ENCODE measurements at places on chromosomes 3 and 15. TPM values are rescaled to one million over a fixed set of nuclear protein-coding genes. Genes with fewer than 3 reads are reported as not detected.

- no peak for DNase-seq
Observed at GRCh38 chr15:63630036-63630751, 33.0 kb downstream of the FBXL22 start.

GRCh38 chr3:150312018-150312657 lies 96.0 kb upstream of the TSC22D2 start:
- DNase-seq: no peak

DNA sequence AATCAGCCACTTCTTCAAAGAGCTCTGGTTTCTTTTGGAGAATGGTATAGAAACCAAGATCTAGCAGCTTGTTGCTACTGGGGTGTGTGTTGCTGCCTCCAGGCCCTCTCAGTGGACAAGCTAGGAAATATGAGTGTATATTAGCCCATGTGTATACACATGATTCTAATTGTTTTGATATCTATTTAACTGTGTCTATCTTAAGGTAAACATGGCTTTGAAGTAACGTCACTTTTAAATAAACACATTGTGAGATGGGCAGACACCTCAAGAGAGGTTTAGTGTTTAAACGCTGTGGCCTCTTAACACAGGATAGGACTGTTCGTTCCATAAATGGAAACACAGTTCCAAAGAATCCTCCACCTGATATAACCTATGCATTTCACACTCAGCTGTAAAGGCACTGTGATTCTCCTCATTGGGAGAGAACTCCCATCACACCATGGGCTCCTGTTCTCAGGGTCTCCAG lies 87.0 kb downstream of the GMPS start:
- DNase-seq: no peak

DNA sequence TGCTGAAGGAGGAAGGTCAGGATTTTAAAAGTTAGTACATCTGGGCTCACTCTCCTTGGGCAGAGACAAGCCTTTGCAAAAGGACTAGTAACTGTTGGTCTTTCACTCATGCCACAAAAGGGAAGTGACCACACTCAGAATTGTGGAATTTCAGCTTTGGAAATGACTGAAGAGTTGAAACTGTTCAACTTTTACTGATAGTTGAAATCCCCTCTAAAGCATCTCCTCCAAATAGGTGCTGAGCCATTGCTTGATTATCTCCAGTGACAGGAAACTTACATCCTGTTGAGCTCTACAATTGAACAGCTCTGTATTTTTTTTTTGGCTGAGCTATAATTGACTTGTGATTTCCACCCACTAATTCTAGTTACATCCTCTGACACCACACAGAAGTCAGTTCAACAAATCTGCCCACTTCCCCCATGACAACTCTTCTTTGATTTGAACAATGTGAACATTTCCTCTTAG lies 254.8 kb upstream of the TPRG1 start:
- no peak for DNase-seq

GRCh38 chr3:114758831-114759699 lies 388.0 kb downstream of the ZBTB20 start:
- DNase-seq: no peak

DNA sequence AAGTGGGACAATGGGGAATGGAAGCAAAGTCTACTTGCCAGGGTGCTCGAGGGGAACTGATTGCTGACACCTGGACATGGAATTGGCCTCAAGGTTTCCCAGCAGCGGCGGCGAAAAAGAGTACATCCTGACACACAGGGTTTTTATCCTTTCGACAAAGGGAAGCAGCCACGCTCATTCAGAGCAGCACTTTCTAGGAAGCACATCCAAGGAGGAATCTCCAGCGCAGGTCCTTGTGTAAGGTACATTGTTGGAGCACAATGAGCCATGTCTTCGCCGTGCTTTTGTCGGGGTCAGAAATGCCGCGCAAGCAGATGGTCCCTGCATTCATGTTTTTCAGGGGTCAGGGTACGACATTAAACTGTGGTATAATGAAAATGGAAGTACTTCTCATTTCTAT lies 16.8 kb downstream of the CACNA1D start:
- no peak for DNase-seq

- no peak for DNase-seq
Observed at GRCh38 chr15:52682781-52683180, 3.6 kb upstream of the ATOSA start.

- DNase-seq: no peak
Observed at GRCh38 chr15:61527836-61528580, 298.9 kb upstream of the RORA start.

- DNase-seq: no peak
Observed at GRCh38 chr3:194880940-194881925, 195.6 kb downstream of the FAM43A start.

DNA sequence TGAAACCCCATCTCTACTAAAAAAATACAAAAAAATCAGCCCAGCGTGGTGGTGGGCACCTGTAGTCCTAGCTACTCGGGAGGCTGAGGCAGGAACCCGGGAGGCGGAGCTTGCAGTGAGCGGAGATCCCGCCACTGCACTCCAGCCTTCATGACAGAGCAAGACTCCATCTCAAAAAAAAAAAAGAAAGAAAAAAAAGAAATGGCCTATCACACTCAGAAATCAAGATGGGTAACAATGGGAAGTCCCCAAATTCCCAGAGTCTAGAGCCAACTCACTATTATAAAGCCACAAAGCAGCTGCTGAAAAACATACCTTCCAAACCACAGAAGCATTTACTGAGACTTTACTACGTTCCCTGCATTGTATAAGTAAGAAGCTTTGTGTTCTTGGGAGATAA lies 7.5 kb downstream of the HDGFL3 start:
- DNase-seq: peak; percentile 12

DNA sequence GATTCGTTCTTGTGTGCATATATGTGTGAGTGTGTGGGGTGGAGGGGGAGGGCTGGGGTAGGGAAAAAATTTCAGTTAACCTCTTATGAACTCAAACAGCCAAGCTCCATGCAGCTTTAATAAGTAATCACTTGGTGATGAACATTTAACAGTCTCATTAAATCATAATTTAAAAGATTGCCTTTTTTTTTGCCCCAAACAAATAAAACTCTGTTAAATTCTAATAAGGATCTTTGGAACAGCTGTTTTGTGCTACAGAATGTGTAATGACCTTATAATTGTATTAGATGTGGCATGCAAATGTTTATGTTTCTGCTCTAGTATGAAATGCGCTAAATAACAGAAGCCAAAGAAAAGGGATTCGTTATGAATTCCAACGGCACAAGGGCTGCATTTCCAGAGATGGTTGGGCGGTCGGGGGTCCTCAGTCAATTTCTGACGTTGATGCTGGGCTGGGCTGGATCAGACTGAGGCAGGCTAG lies 80.0 kb upstream of the RORA start:
- DNase-seq: no peak

- no peak for DNase-seq
Observed at GRCh38 chr3:128506754-128507153, 13.8 kb upstream of the GATA2 start.

DNA sequence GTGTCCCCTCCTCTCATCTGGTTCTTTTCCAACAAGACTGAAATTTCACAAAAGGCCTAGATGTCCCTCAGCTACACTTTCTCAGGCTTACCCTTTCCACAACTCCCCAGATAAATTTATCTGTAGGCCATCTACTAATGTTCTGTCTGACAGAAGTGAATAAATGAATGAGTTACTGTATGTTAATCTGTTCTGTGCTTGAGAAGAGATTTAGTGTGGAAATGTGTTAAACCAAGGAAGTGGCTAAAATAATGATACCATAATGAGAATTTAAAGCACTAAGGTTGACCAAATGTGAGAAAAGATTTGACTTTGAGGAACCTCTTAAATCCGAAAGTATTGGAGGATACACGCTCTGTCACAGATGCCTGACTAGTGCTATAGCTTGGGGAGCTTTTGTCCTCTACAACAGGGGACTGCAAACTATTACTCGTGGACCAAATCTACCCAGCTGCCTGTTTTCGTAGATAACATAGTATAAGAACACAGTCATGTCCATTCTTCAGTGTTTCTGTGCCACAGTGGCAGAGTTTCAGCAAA lies 74.8 kb upstream of the P2RY1 start:
- no peak for DNase-seq

DNA sequence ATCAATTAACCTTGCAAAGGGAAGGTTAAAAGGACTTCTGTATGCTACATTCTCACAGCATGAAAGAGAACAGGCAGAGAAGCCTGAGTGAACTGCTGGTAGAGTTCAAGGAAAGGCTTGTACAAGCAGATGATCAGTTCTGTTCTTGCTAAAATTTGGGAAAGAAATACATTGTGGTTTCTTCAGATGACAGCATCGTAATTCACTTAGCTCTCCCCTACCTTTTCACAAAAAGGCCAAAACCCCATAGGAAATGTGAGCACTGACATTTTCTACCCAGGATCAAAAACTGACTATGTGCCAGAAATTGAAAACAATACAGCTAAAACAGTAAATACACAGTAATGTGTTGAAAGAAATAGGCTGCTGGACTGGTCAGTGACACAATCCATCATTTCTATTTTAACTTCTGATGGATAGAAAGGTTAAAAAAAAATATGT lies 216.4 kb downstream of the DPH6 start:
- DNase-seq: no peak

DNA sequence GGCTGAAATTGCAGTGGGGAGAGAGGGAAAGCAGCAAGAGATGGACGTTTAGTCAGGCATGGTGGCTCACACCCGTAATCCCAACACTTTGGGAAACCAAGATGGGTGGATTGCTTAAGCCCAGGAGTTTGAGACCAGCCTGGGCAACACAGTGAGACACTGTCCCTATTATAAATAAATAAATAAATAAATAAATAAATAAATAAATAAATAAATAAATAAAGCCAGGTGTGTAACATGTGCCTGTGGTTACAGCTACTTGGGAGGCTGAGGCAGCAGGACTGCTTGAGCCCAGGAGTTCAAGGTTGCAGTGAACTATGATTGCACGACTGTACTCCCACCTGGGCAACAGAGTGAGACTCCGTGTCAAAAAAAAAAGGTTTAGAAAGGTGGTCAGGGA lies 54.0 kb upstream of the ARPP19 start:
- DNase-seq: no peak

- no peak for DNase-seq
Observed at GRCh38 chr3:89560568-89560967, 453.1 kb downstream of the EPHA3 start.

GRCh38 chr3:16112910-16113504 lies 61.5 kb upstream of the GALNT15 start:
- no peak for DNase-seq

DNA sequence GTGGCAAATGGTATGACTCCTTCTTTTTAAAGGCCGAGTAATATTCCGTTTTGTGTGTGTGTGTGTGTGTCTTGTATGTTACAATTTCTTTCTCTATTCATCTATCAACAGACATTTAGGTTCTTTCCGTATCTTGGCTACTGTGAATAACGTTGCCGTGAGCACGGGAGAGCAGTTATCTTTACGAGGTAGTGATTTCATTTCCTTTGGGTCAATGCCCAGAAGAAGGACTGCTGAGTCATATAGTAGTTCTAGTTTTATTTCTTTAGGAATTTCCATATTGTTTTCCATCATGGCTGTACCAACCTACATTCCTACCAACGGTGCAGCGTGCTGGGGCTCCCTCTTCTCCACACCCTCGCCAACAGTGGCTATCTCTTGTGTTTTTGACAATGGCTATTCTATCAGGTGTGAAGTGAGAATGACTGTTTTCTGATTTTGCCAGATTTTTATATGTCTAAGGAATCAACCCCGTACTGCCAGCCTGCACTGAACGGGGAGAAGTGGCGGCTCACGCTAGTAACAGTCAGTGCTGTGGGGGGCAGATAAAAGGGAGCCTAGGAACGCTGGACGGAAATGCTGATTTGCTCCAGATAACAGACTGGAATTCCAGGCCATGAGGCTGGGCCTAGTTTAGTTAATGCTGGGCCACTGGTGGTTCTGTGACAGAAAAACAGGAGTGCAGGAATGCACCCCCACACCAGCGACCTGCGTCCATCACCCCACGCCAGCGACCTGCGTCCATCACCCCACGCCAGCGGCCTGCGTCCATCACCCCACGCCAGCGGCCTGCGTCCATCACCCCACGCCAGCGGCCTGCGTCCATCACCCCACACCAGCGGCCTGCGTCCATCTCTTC lies 168.1 kb downstream of the XXYLT1 start:
- peak; percentile 84 for DNase-seq

DNA sequence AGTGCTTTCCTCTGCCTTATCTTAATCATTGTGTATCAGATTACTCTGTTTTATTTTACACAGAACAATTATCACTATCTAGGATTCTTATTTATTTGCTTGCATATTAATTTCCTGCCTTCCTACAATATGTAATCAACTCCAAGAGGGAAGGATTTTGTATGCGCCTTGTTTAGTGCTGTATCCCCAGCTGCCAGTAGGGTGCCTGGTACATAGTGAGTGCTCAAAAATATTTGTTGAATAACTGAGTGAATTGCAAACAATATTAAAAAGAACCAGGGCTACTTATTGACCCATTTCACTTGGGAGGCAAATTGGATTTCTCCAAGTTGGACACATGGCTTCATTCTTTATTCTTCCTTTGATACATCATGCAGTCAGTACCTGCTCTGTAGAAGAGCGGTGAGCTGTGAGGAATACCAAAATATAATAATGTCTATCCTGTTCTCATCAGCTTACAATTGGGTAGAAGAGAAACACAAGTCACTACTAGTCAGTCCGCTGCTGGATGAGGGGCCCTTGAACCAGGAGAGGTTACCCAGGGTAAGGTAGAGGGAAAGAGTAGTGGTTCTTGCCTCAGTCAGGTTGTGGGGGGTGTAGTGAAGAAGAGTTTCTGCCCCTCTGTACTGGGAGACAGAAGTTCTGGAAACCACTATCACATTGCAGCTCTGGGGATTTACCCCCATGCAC lies 233.9 kb upstream of the ZBTB20 start:
- no peak for DNase-seq

GRCh38 chr3:110362751-110363150 lies 708.9 kb upstream of the NECTIN3 start:
- DNase-seq: no peak

GRCh38 chr3:136171097-136171542 lies 25.0 kb downstream of the MSL2 start:
- DNase-seq: no peak

- DNase-seq: no peak
Observed at GRCh38 chr3:164851905-164852304, 226.4 kb downstream of the SI start.

GRCh38 chr3:108513961-108514360 lies 3.6 kb upstream of the MYH15 start:
- DNase-seq: no peak

ZNF774 gene
- polyA plus RNA-seq: 1.6 TPM

FGF7 gene
- 30.4 TPM for polyA plus RNA-seq

C2CD4A gene
- polyA plus RNA-seq: not detected

AMT gene
- polyA plus RNA-seq: 9.1 TPM

B3GALNT1 gene
- 17.9 TPM for polyA plus RNA-seq

ALCAM gene
- polyA plus RNA-seq: 89.5 TPM

ATP13A4 gene
- 0.10 TPM for polyA plus RNA-seq

SV2B gene
- not detected for polyA plus RNA-seq

ANKRD34C gene
- not detected for polyA plus RNA-seq

SYNM gene
- 1.8 TPM for polyA plus RNA-seq

STARD9 gene
- 2.3 TPM for polyA plus RNA-seq

XCR1 gene
- not detected for polyA plus RNA-seq

KCNAB1 gene
- polyA plus RNA-seq: not detected

IL16 gene
- 0.06 TPM for polyA plus RNA-seq

PAQR5 gene
- polyA plus RNA-seq: 2.1 TPM

PEX5L gene
- polyA plus RNA-seq: not detected
